ENCODE measurements at places on chromosomes 7 and 10.

GRCh38 chr7:129244220-129244619 is 19.4 kb downstream of the AHCYL2 start:
- no peak overlapping the region for H3K4me3 ChIP-seq
- no peak for DNase-seq
- no peaks in the 10 kb centered on the region for H3K4me1 ChIP-seq
- no peak overlapping the region for H3K27ac ChIP-seq
- no peaks in the 10 kb centered on the region for H3K36me3 ChIP-seq

DNA sequence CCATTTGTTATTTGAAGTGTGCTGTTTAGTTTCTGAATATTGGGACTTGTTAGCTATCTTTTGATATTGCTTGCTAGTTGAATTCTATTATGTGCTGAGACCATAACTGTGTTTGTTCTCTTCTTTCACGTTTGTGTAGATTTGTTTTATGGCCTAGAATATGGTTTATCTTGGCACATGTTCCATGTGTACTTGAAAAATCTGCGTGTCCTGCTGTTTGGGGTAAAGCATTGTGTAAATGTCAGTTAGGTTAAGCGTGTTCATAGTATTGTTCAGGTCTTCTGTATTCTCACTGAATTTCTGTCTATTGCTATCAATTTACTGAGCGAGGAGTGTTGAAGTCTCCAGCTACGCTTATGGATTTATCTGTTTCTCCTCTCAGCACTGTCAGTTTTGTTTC is 19.4 kb downstream of the MMP21 start:
- no peak overlapping the region for H3K4me3 ChIP-seq
- H3K27ac ChIP-seq = no peak overlapping the region
- H3K36me3 ChIP-seq = peaks cover 28% of the 10 kb centered on the region
- DNase-seq = no peak
- no peaks in the 10 kb centered on the region for H3K27me3 ChIP-seq

DNA sequence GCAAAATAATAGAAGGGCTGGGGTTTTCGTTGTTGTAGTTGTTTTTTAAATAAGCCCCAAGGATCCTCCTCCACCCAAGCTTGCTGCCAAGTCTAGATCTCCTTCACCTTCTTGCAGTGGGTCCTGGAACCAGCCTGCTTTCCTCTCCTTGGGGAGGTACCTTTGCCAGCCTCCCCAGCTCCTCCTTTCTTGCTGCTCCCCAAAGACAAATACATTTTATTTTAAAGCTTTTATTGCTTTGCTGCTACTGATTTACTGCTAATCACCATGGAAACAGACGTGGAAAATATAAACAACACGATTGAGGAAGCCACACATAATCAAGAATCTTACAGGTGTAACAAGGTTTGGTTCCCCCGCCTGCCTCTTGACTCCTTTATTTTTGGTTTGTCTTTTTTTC is 17.4 kb upstream of the SLF2 start:
- H3K4me3 ChIP-seq = no peak overlapping the region
- no peak overlapping the region for H3K27ac ChIP-seq
- H3K4me1 ChIP-seq = peaks cover 8% of the 10 kb centered on the region
- no peak for DNase-seq
- no peaks in the 10 kb centered on the region for H3K36me3 ChIP-seq

DNA sequence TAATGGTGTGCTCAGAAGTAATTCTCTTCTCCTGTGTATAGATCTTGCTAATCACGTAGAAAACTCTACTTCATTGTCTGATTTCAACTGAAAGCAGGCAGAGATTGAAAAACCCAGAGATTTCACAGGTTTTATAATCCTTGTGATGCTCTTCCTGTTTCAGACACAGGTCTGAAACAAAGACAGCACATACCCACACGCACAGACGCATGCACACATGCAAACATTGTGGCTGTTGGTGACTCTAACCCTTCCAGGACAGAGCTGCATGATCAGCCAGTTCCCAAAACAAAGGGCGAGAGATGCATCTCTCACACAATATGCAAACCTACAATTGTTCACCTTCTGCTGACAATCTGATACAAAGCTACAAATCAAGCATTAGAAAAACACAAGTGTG is 11.1 kb upstream of the TFEC start:
- no peaks in the 10 kb centered on the region for H3K4me1 ChIP-seq
- H3K27me3 ChIP-seq = no peaks in the 10 kb centered on the region
- H3K4me3 ChIP-seq = no peak overlapping the region

- DNase-seq = no peak
- H3K4me1 ChIP-seq = no peaks in the 10 kb centered on the region
- no peak overlapping the region for H3K27ac ChIP-seq
- no peaks in the 10 kb centered on the region for H3K36me3 ChIP-seq
- peaks cover 27% of the 10 kb centered on the region for H3K27me3 ChIP-seq
Observed at GRCh38 chr10:3306050-3306449, 133.5 kb upstream of the PITRM1 start.

- no peaks in the 10 kb centered on the region for H3K27me3 ChIP-seq
- peak; percentile 41 for DNase-seq
- H3K4me1 ChIP-seq = no peaks in the 10 kb centered on the region
- H3K4me3 ChIP-seq = no peak overlapping the region
- H3K27ac ChIP-seq = no peak overlapping the region
Observed at GRCh38 chr10:63227207-63227895, 94.2 kb downstream of the NRBF2 start.

DNA sequence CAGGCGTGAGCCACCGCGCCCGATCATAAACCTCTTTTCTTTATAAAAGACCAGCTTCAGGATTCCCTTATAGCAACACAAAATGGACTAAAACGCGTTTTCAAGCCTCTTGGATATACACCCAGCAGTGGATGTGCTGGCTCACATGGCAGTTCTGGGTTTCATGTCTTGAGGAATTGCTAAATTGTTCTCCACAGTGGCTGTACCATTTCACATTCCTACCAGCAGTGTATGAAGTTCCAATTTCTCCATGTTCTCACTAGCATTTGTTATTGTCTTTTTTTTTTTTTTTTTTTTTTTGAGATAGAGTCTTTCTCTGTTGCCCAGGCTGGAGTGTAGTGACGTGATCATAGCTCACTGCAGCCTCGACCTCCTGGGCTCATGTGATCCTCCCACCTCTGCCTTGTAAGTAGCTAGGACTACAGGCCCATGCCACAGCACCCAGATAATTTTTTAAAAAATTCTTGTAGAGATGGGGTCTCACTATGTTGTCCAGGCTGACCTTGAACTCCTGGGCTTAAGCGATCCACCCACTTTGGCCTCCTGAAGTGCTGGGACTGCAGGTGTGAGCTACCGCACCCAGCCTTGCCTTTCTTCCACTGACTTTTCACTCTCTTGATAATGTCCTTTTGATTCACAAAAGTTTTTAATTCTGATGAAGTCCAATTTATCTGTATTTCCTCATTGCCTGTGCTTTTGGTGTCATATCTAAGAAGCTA is 17.4 kb downstream of the TECPR1 start:
- peaks cover 5% of the 10 kb centered on the region for H3K4me1 ChIP-seq
- DNase-seq = peak; percentile 37
- peaks cover 78% of the 10 kb centered on the region for H3K36me3 ChIP-seq
- H3K4me3 ChIP-seq = no peak overlapping the region

GRCh38 chr7:149310113-149310836 is 48.3 kb downstream of the ZNF783 start:
- H3K36me3 ChIP-seq = no peaks in the 10 kb centered on the region
- H3K27me3 ChIP-seq = no peaks in the 10 kb centered on the region
- no peak overlapping the region for H3K27ac ChIP-seq
- no peaks in the 10 kb centered on the region for H3K4me1 ChIP-seq

- DNase-seq = peak; percentile 78
- no peaks in the 10 kb centered on the region for H3K4me1 ChIP-seq
- H3K36me3 ChIP-seq = no peaks in the 10 kb centered on the region
- H3K27ac ChIP-seq = no peak overlapping the region
- H3K27me3 ChIP-seq = no peaks in the 10 kb centered on the region
Observed at GRCh38 chr7:82430500-82431465, 12.8 kb downstream of the CACNA2D1 start.

GRCh38 chr7:132150711-132151110 is 425.6 kb downstream of the PLXNA4 start:
- no peaks in the 10 kb centered on the region for H3K36me3 ChIP-seq
- peaks cover 16% of the 10 kb centered on the region for H3K27me3 ChIP-seq
- no peak for DNase-seq
- no peak overlapping the region for H3K4me3 ChIP-seq

- H3K36me3 ChIP-seq = peaks cover 21% of the 10 kb centered on the region
- peaks cover 31% of the 10 kb centered on the region for H3K4me1 ChIP-seq
- H3K27me3 ChIP-seq = no peaks in the 10 kb centered on the region
- H3K4me3 ChIP-seq = no peak overlapping the region
- DNase-seq = no peak
Observed at GRCh38 chr10:629186-629998, 60.1 kb downstream of the DIP2C start.

DNA sequence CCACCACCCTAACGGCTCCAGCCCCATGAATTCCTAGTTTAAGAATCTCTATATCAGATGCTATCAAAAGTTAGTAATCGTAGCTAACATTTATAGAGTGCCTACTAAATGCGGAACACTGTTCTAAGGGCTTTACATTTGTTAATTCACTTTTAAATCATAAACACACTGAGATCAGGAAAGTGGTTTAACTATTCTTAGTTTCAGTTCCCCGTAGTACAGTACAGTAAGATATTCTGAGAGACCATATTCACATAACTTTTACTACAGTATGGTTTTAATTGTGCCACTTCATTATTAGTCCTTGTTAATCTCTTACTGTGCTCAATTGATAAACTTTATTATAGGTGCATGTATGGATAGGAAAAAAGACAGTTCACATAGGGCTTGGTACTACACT is 22.5 kb downstream of the SYPL1 start:
- peaks cover 11% of the 10 kb centered on the region for H3K36me3 ChIP-seq
- no peak overlapping the region for H3K27ac ChIP-seq
- no peaks in the 10 kb centered on the region for H3K4me1 ChIP-seq
- H3K4me3 ChIP-seq = no peak overlapping the region
- H3K27me3 ChIP-seq = no peaks in the 10 kb centered on the region

GRCh38 chr7:45007106-45007505 is 7.1 kb downstream of the CCM2 start:
- no peak overlapping the region for H3K27ac ChIP-seq
- H3K4me3 ChIP-seq = no peak overlapping the region
- no peaks in the 10 kb centered on the region for H3K4me1 ChIP-seq
- no peak for DNase-seq
- H3K36me3 ChIP-seq = peaks cover 26% of the 10 kb centered on the region
